ENCODE measurements at places on chromosomes 1 and 21. TPM values are rescaled to one million over a fixed set of nuclear protein-coding genes. Genes with fewer than 3 reads are reported as not detected.

Gene RHBG
- total RNA-seq: not detected

Gene FAM167B
- total RNA-seq: 0.45 TPM

Gene MTX1
- total RNA-seq: 76.9 TPM

Gene RAB25
- not detected for total RNA-seq

Gene CACNA1S
- total RNA-seq: not detected

Gene ETS2
- 109 TPM for total RNA-seq

Gene SLC45A1
- 7.2 TPM for total RNA-seq

Gene ACBD3
- 30.2 TPM for total RNA-seq

Gene FCRL3
- not detected for total RNA-seq

All from A549 treated with Hydrocortisone at 1 μM for 4 hours (cell line).